ENCODE measurements at places on chromosomes 1 and 21. TPM values are rescaled to one million over a fixed set of nuclear protein-coding genes. Genes with fewer than 3 reads are reported as not detected.

SYT2 gene
- not detected for total RNA-seq

CSDE1 gene
- 424 TPM for total RNA-seq

RYR2 gene
- total RNA-seq = not detected

FCRLB gene
- total RNA-seq = 2.4 TPM

RNU1-3 gene
- total RNA-seq = 3,526 TPM

KCNJ15 gene
- total RNA-seq = not detected

AMY1A gene
- total RNA-seq = not detected

SPATA46 gene
- total RNA-seq = not detected

WLS gene
- total RNA-seq = not detected

NIBAN1 gene
- total RNA-seq = 23.0 TPM

SLC2A5 gene
- 4.5 TPM for total RNA-seq

PTGER3 gene
- 0.22 TPM for total RNA-seq

TMEM269 gene
- total RNA-seq = 0.31 TPM

ACBD3 gene
- 41.4 TPM for total RNA-seq

ETNK2 gene
- 0.44 TPM for total RNA-seq

FAM167B gene
- total RNA-seq = 1.2 TPM

EEIG2 gene
- 7.0 TPM for total RNA-seq

FAM110D gene
- not detected for total RNA-seq

PTPRF gene
- total RNA-seq = 0.10 TPM

EPHB2 gene
- total RNA-seq = 0.13 TPM

KRTAP12-2 gene
- not detected for total RNA-seq

PPIAL4G gene
- total RNA-seq = 0.42 TPM

LCE2C gene
- total RNA-seq = not detected

LUZP1 gene
- 13.0 TPM for total RNA-seq

MMP23B gene
- total RNA-seq = 0.32 TPM

NEGR1 gene
- not detected for total RNA-seq

CCDC185 gene
- not detected for total RNA-seq

GBP5 gene
- 22.8 TPM for total RNA-seq

SELE gene
- not detected for total RNA-seq
